BJ (cell line): ENCODE measurements at places on chromosomes 2 and 18.

DNA sequence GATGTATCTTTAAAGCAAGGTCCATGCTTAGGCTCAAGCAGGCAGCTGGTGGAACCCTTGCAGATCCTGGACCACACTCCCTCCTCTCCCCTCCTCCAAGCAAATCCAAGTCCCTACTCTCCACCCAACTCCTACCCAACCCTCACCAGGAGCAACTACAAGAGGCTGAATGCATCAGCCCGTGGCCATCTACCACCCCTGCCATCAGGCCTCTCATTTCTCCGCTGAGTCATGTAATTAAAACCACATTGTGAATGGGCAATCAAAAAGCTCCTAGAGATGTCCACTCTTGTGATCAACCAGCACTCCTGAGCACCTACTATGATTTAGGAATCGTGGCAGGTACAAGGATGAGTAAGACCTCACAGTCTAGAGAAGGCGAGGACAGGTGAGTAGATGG, 142.2 kb upstream of the CAPN13 start:
- no peak for DNase-seq

DNA sequence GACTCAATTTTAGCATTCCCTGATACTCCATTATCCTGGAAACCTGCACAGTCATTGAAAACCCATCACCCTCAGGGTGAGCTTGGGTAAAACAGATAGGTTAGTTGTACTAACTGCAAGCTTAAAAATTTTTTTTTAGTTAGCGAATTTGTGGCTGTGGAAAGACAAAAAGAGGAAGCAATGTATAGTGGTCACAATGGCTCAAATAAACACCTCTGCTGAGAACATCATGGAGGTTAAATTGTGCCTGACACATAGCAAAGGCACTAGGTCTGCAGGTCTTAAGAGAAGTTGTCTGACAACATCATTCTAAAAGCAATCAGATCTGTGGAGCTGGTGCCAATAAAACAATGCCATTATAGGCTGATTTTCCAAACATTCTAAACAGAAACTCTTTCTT, 84.4 kb upstream of the CAVIN2 start:
- no peak for DNase-seq

- DNase-seq: no peak
These were observed 159.8 kb upstream of the STK17B start for GRCh38 chr2:196331143-196331542.

- no peak for DNase-seq
These were observed 30.1 kb upstream of the SNTG2 start for GRCh38 chr2:920573-920972.

DNA sequence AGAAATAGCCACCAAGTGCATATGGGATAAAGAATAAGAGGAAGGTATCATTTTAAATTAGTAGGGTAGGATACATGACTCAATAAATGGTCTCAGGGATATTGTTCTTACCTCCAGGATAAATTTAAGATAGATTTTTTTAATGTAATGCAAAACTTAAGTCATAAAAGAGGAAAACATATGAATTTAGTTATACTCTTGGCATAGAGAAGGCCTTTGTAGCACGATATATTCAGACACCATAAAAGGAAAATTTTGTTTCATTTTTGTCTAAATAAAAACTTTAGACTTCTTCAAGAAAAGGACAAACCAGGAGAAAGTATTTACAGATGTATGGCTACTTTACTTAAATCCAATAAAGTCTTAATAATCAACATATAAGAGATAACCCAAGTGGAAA, 78.5 kb upstream of the CAB39 start:
- DNase-seq: no peak

GRCh38 chr18:9737006-9737405, 28.9 kb downstream of the RAB31 start:
- no peak for DNase-seq

- DNase-seq: no peak
These were observed 147.3 kb downstream of the ZFP36L2 start for GRCh38 chr2:43078781-43079755.

DNA sequence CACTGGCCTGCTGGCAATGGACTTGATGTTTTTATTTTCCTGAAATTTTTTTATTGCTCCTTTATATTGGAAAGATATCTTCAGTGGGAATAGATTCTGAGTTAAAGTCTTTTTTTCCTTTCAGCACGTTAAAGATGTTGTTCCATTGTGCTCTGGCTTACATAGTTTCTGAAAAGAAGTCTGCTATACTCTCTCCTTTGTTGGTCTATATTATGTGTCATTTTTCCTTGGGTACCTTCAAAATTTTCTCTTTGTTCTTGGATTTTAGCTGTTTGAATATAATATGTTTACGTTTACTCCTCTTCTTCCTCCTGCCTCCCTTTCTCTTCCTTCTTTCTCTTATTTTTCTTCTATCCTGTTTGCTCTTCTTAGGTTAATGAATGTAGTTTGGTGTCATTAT, 105.5 kb downstream of the CAPN13 start:
- DNase-seq: no peak

DNA sequence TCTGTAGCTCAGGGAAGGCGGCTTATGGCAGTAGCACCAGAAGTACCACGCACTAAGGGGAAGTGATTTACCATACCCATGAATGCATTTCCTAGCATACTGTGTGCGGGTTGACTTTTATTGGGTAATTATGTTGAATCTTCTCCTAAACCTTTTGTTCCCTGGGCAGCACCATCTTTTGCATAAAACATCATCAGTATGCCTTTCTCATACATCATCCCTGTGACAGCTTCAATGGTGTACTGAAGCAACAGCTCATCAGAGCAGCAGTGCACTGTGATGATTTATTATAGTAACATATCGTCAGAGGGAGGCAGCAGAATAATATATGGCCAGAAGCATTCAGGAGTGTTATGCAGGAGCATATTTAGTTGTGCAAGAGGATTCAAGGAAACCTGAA, 204.9 kb downstream of the CDH7 start:
- DNase-seq: no peak

DNA sequence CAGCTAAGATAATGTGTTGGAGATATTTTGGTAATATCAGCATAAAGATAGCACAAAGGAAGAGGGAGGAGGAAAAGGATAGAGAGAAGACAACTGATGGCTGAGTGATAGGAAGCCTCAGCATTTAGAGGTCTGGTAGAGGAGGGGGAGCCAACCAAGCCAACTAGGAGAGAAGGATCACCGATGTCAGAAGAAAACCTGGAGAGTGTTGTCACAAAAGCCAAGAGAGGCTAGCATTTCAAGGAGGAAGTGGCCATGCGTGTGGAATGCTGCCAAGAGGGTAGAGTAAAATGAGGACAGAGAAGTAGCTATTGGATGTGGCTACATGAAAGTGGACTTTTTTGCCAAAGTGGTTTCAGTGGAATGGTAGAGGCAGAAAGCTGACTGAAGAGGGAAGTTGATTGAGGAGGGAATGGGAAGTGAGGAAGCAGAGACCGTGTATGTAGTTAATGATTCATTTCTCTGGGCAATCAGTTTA, 34.3 kb downstream of the LCLAT1 start:
- no peak for DNase-seq
